ENCODE measurements at places on chromosomes 6 and 20. TPM values are rescaled to one million over a fixed set of nuclear protein-coding genes. Genes with fewer than 3 reads are reported as not detected.

DAAM2 gene
- total RNA-seq, result not detected

OXT gene
- not detected for total RNA-seq

EDN1 gene
- not detected for total RNA-seq

CRISP3 gene
- total RNA-seq, result not detected

PTK6 gene
- total RNA-seq, result 0.34 TPM

ARMH2 gene
- 0.97 TPM for total RNA-seq

SPTLC3 gene
- 0.37 TPM for total RNA-seq

RNF144B gene
- total RNA-seq, result 0.73 TPM

CST7 gene
- 47.5 TPM for total RNA-seq

PPP1R3G gene
- 0.05 TPM for total RNA-seq

PAK5 gene
- total RNA-seq, result not detected

KCNB1 gene
- not detected for total RNA-seq

TRAM2 gene
- total RNA-seq, result 1.4 TPM

LY6G6D gene
- total RNA-seq, result not detected

MYO6 gene
- 0.42 TPM for total RNA-seq

SLC22A23 gene
- total RNA-seq, result 0.24 TPM

COL12A1 gene
- total RNA-seq, result 0.05 TPM

TGM3 gene
- total RNA-seq, result not detected

NKAIN2 gene
- total RNA-seq, result not detected

TRIM31 gene
- total RNA-seq, result not detected
